Stimulated activated naive B cell treated with anti-CD40 and anti-IgM and Interleukin-4, amounts not matched to agents 10 μg/mL and 1 μg/mL and 100 μg/mL, for 72 hours (primary cell): ENCODE measurements at places on chromosomes 13 and 19.

GRCh38 chr13:75365724-75366173 is 116.2 kb downstream of the TBC1D4 start:
- peak; percentile 23 for DNase-seq

DNA sequence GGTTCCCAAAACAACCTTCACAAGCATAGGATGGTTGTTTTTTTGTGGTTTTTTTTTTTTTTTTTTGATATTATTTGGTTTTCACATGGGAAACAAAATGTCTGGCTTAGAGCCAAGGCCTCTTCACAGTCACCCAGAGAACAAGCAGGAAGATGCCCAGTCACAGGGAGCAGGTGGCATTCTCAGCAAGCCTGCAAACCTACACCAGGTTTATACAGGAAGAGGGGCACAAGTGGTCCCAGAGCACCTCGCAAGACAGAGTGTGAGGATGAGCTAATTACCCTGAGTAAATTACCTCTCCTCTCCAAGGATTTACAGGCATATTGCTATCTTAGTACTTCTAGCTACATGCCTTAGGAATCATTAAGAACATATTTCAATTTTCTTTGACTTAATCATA is 1375.6 kb downstream of the EFNB2 start:
- DNase-seq, result no peak

- DNase-seq, result no peak
These were observed 14.4 kb upstream of the GTF2F2 start for GRCh38 chr13:45105895-45106294.

GRCh38 chr13:101881593-101881992 is 429.1 kb downstream of the ITGBL1 start:
- no peak for DNase-seq

DNA sequence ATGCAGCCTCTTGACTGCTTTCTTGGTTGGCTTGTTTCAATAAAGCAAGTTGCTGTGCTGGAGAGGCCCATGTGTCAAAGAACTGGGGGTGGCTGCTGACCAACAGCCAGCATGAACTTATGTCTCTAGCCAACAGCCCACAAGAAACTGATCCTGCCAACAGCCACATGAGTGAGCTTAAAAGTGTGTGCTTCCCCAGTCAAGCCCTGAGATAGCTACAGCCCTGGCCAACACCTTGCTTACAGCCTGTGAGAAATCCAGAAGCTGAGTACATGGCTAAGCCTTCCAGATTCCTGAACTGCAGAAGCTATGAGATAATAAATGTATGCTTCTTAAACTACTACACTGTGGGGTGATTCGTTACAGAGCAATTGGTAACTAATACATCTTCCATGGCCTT is 38.9 kb upstream of the IPO5 start:
- DNase-seq, result no peak

- no peak for DNase-seq
These were observed 1.4 kb upstream of the PAN3 start for GRCh38 chr13:28136916-28137315.

GRCh38 chr13:110392510-110393240 is 85.6 kb downstream of the COL4A2 start:
- DNase-seq, result no peak

DNA sequence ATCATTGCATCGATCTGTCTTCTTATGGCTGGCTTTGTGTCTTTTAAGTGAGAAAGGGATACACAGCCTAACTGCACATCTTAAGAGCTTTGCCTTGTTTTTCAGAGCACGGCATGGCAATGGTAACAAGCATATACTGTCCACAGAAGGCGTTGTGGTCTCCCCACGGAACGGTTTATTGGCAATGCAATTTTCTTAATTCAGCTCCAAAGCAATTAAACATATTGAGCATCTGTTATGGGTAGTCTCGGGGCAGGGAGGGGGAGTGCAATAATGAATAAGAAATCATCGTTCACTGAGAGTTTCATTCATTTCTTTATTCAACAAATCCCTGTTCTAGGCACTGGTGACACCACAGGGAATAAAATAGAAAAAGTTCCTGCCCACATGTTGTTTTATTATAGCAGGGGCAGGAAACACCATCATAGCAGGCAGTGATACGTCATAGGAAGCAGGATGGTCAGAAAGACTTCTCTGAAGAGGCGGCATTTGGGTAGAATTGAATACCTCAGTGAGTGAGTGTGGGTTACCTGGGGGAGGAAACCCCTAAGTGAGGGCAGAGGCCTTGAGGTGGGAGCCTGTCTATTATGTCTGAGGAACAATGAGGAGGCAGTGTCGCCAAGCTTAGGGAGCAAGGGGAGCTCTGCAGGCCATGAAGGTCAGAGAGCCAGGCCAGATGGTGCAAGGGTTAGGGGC is 185.7 kb upstream of the KL start:
- no peak for DNase-seq

- no peak for DNase-seq
These were observed 16.9 kb downstream of the CEBPA start for GRCh38 chr19:33285441-33285927.

DNA sequence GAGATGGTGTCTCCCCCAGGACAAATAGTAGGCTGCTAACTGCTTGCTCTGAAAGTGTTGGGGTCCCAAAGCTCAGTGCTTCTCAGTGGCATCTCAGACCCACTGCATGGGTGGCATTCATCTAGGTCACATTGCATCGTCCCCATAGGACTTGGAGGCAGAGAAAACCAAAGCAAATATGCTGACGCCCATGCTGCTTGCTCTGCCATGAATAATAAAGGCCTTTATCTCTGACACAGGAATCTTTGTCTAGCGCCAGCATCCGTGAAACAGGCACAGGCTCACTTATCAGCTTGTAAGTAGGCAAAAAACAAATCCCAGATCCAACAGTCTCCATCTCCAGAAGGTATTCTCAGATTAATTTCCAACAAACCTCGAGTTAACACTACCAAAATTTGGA is 18.9 kb upstream of the IPO5 start:
- no peak for DNase-seq

DNA sequence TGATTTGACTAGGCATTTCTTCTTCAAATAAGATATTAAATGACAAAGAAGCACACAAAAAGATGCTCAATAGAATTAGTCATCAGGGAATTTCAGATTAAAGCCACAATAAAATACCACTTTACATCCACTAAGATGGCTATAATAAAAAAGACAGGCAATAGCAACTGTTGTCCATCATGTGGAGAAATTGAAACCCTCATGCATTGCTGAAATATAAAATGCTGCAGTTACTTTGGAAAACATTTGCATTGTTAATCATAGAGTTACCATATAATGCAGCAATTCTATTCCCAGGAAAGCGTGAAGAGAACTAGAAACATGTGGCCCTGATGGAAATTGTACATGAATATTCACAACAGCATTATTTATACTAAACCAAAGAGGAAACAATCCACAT is 605.5 kb upstream of the SLITRK1 start:
- no peak for DNase-seq

DNA sequence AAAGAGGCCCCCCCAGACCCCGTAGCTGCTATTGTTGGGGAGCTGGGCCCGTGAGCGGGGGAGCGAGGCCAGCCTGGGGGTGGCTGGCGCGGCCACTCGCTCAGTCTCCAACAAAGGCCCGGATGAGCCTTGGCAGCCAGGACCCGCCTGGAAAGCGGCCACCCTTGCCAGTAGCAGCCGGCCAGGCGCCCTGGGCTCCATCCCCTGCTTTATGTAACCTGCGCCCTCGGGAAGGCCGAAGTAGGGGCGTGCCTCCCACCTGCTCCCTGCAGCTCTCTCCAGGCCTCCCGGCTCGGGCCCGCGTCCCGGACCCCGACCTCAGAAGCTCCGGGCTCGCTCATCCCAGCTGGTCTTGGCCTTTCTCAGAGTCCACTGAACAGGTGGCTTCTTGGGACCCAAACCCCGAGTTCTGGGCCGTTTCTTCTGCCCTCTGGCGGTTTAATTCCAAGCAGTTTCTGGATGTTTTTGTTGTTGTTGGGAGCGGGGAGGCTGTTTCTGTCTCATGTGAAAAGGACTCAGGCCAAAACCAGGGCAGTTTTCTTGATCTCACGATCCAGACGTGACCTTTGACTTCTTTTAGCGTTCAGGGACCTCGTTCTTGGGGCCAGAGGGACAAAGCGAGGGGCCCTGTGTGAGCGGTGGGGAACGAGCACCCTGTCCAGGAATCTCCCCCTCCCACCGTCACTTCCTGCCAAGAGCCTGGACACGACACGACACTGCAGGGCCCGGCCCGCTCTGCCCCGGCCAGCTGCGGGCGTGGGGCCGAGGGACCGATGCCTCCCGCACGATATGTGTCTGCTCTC is 1.2 kb downstream of the CDC34 start:
- DNase-seq, result no peak

GRCh38 chr19:13681509-13681908 is 82.8 kb upstream of the MRI1 start:
- no peak for DNase-seq

DNA sequence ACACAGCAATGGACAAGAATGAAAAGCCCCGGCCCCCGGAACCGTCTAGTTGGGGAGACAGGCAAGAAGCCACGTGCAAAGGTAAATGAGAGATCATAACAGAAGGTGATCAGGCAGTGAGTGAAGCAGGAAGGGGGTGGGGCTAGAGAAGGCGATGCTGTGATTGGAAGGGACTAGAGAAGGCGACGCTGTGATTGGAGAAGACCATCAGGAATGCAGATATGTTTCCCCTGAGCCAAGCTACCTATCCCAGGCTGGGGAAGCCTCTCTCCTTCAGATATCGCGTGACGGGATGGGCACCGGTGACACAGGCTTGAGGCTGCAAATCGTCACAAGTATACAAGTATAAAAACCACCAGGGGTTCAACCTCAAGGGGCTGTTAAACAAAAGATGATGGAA is 21.8 kb downstream of the DCAF15 start:
- DNase-seq, result no peak

DNA sequence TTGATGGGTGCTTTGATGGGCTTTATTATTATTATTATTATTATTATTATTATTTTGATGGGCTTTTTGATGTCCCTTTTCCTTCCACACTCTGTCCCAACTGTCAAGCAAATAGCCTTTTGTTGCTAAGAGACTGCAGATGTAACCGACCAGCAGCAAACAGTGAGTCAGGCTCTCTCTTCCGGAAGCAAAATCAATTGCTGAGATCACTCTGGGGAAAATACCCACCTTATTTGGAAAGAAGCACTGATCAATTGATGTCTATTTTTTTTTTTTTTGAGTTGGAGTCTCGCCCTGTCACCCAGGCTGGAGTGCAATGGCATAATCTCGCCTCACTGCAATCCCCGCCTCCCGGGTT is 2.9 kb downstream of the LDLR start:
- DNase-seq, result no peak

- no peak for DNase-seq
These were observed 22.9 kb upstream of the FRY start for GRCh38 chr13:32008518-32009175.

DNA sequence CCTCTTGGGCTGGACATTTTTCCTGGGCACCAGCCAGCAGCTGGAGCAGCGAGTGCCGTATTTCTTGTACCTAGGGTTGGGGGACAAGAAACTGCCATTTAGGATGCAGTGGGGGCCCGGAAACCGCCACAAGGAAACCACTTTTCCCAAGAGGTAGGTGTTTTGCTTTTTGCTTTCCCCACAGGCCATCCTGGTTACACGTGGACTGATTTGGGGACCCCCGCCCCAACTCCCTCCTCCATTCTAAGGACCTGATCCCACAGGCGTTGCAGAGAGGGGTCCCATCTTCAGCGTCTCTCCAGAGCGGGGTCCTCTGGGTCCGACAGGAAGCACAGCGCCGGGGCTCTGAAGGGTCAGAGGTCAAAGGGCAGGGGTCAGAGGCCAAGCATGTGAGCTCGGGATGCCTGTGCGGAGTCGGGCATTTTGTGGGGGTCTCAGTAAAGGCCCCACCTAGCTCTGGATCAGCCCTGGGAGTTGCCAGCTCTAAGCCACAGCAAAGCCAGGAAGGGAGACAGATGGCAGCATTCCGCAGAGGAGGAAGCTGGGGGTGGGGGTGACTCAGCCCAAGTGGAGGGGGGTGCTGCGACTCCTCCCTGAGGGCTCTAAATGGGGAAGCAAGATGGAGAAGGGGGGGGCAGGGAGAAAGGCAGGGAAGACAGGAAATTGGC is 4.3 kb downstream of the ZGLP1 start:
- no peak for DNase-seq

- no peak for DNase-seq
These were observed 29.3 kb upstream of the PSG8 start for GRCh38 chr19:42794765-42795164.

DNA sequence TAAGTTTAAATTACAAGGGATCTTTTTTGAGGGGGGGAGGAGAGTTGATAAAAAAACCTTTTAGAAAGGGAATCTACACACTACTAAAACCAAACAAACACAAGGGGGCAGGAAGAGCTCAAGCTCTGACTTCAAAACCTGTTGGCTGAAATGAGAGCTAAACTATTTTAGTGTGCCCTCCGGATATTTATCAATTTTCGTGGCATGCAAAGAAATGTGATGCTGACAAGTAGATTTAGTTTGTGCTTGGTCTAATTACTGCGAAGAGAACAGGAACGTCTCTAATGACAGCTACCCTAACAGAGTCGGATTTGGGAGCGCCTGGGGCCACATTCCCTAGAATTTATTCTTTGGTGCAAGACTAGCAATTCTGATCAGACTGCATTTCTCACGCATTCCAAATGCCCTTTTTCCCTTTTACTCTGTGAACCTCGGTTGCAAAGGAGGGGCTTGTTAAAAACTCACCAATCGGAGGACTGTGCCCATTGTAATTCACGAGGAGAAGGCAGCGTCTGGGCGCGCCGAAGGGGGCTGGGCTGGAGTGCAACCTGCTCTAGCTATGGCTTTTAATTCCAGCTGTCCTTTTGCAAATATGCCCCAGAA is 802 bp upstream of the FREM2 start:
- DNase-seq, result no peak

DNA sequence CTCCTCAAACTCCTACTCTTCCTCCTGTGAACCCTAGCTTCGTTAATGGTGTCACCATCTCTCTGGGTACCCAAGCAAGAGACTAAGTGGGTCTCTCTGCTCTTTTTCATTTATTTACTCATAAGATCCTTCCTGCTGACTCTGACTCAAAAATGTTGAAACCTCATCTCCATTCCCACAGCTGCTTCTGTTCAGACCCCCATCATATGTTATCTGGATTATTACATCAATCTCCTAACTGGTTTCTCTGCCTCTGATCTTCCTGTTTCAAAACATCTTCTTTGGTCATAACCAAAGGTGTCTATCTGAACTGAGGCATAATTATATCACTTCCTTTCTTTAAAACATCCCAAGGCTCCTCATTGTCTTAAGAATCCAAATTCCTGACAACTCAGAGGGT is 2.0 kb upstream of the MEDAG start:
- DNase-seq, result no peak
